ENCODE measurements at places on chromosomes 11 and 22.

DNA sequence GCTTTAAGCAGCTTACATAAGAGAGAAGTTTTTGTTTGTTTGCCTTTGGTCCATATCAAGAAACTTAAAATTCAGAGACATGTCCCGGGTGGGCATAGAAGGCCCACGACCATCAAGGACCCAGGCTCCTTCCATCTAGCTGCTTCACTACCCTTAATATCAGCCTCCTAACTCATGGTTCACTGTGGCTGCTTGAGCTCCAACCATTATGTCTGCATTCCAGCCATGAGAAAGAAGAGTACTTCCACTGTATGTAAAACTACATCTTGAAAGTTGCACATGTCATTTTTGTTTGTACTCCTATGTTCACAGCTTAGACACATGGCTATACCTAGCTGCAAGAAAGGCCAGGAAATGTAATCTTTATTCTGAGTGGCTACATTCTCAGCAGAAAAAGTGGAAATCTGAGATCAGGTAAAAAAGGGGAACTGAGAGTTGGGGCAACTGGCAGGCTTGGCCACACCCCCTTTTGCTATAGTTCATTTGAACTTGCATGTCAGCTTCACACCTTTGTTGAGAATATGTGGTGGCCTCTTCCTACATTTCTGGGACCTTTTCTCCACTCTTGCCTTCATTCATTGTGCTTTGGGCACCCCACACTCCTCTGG, 81.3 kb upstream of the TP53I11 start:
- DNase-seq = no peak

DNA sequence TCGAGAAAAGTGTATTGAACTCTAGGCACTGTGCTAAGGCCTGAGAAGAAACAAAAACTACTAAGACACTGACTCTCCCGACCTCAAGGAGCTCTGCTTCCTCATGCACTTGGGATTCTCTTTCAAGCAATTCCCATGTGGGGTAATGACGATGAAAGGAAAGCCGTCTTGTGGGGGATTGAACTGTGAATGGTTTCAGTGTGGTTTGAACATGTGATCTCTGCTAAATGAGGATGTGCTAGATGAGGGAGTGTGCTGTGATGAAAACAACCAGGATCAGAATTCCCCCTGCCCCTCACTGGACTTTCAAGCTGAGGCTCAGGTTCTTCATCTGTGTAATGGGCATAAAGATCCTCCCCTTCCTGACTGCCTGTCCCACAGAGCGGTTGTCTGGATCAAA, 74.9 kb downstream of the DEPDC5 start:
- no peak for DNase-seq

DNA sequence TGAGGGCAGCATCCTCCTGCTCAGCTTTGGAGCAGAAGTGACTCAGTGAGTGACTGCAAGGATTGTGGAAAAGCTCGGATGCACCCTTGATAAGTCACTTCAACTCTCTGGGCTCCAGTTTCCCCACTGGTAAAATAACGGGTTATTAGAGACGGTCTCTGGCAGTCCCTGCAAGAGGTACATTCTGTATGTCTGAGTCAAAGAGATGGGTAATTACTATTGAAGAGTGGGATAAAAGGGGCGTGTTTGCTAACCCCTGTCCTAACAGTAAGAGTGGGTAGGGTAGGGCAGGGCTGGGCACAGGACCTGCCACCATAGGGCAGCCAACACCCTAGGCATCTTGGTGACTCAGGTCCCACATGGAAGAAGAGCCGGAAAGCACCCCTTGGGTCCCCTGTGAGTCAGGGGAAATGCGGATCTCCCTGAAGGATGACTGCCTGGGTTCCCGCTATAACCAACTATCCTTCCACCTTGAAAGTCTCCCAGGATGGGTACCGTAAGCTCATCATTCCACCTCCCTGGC, 7.3 kb upstream of the AHNAK start:
- DNase-seq = no peak

- DNase-seq = peak; percentile 50
Observed at GRCh38 chr11:125404811-125405790, 91.0 kb downstream of the FEZ1 start.

DNA sequence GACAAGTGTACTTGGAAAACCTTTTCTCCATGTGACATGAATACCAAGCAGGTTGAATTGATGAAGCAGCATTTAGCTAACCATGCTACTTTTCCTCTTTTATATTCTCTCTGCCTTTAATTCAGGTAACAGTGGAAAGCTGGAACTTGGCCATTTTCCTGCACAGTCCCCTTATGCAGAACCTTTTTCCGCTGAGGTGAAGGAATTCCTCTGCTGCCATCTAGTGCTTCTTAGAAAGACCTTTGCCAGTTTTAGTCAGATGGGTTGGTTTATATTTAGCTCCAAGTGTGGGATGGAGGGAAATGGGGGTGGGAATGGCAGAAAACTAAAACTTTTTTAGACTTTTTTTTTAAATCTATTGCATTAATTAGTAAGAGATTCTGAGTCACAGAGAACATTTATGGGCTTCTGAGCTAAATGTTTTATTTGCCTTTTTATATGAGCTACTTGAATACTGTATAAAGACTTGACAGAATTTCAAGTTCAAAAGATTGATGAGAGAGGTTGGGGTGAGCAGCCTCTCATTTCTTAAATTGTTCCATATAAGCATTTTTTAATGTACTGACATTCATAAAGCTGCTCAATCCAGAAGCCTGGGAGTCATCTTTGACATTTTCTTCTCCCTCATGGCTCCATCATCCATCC, 153.9 kb upstream of the ZC3H12C start:
- DNase-seq = peak; percentile 86

DNA sequence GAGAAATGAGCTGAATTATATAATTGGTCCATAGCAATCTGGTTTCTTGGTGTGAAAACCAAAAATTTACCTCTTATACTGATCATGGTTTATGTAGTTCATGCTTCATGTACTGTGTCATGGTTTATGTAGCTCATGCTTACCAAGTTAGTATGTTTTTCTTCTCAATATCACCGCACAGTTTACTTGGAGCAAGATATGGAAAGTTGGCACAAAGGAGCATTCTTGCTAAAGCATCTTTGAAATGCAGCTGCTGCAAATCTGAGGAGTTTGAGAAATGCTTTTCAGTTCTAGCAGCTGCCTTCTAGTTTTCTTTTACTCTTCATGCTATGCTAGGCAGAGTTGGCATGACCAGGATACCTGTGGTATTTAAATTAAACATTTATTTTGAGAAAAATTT, 4.5 kb downstream of the OR10G7 start:
- no peak for DNase-seq

- DNase-seq = no peak
Observed at GRCh38 chr11:1041149-1041467, 4.6 kb upstream of the MUC6 start.

DNA sequence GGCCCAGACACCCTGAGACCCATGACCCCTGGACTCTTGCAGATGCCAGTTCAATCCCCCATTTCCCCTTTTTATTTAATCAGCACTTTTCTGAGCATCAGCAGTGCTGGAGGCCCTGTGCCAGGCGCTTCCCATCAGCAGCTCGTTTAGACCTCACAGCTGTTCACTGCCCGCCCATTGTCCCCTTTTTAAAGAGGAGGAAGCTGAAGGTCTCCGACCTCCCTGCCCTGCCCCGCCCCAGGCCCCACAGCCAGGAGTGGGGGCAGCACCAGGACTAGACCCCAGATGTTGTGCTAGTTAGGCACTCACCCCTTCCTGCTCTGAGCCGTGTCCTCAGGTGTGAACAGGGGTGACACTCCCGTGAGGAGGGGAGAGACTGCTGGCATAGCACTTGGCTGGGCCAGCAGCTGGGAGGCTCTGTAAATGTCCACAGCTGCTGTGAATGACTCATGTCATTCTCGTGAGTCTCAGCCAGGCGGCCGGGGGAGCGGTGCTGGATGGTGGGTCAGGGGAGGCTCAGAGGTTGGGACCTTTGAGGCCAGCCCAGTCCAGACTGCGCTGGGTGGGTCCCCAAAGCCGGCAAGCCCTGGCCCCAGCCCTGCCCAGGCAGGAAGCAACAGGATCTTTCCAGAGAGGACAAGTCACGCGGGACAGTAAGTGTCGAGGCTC, 19.9 kb downstream of the EMID1 start:
- DNase-seq = no peak

DNA sequence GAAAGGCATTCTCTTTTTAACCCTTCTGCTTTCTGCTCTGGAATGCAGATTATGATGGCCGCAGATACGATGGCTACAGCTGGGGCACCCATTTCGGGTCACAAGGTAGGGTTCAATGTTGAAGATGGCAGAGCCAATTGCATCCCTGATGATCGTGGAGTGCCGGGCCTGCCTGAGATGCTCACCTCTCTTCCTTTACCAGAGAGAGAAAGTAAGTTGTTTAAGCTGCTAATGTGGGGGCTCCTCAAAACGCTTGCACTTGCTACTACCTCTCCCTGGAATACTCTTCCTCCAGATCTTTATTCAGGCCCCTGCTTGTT, 50.8 kb upstream of the PRDM11 start:
- DNase-seq = no peak

- no peak for DNase-seq
Observed at GRCh38 chr11:27312110-27312509, 50.9 kb downstream of the CCDC34 start.

GRCh38 chr11:67614730-67615714, 8.3 kb downstream of the NDUFV1 start:
- no peak for DNase-seq

DNA sequence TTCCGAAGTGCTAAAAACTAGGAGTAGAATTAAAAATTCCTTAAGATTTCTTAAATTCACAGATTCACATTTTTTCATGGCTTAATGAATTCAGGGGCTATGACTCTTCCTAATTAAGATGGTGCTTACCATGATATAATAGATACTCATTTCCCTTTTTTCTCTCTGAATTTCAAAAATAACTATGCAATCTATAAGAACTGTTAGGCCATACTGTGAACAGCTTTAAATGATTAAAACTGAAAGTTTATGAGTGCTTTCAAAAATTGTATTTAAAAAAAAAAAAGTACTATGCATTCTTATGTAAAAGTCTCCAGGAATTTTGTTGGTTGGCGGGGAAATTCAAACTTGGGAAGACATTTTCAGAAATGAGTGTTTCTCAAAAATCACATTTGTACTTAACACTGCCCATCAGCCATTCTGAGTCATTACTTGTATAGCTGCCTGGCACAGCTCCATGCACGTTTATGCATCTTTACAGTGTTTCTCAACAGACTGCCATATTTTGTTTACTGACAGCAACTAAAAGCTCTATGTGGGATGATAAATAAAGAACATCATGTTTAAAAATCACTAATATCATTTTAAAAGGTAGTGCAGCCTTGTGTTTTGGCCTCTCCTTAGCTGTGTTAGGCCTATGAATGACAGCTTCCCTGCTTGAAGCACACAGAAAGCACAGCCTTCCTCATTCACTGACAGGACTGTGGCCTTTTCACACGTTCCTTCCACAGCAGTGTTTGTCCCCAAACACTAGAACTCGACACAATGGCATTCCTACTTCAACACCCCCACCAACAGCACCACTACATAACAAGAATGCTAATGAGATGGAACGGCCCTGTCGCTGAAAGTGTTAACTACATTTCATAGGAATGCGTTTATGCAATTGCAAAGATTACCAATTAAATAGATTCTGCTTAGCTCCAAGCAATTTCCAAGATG, 131.4 kb downstream of the DCDC1 start:
- DNase-seq = no peak

DNA sequence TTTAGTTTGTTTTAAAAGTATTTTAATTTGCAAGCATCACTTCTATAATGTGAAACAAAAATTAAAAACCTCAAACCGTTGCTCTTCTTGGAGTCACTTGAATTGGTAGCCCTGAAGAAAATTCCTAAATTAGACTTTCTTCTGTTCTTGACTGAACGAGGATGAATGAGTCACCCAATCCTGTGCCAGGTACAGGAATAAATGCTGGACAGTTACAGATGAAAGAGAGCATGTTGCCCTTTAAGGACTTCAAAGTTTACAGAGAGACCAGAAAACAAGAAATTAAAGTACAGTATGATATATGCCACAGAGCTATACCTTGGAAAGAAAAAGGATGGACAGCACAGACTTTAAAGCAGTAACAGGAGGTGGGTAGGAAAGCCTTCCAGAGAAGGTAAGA, 41.3 kb upstream of the CXCR5 start:
- DNase-seq = no peak

DNA sequence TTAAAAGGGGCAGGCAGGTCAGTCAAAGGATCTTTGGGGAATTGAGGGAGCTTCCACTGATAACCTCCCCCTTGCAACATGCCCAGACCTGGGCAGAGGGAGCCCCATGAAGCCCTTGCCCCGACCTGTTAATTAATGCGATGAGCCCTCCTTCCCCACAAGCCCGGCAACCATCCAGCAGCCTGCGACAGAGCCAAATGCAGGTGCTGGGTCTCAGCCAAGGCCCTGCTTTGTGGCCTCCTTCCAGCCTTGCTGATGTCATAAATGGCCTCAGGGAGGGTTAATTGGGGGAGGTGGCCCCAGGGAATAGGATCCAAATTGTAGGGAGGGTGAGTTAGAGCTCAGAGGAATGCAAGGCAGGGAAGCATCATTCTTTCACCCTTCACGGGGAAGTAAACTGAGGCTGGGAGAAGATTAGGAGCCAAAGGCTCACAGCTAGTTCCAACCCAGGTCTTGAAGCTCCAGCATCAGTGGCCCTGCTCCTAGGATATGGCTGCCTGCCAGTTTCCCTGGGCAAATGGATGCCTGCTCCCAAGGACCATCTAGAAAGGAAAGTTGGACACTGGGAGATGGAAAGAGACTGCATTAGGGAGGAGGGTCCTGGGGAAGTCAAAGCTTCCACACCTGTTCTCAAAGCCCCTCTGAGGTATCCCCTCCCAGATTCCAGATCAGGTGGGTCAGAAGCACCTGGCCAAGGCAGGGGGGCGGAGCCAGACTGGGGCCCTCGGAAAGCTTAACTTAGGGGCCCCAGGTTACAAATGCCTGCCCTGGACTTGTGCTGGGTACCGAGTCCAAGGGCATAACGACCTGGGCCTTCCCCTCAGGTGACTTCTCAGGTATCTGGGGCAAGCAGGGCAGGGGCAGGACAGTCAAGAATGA, 34.1 kb downstream of the LMO1 start:
- DNase-seq = peak; percentile 73

DNA sequence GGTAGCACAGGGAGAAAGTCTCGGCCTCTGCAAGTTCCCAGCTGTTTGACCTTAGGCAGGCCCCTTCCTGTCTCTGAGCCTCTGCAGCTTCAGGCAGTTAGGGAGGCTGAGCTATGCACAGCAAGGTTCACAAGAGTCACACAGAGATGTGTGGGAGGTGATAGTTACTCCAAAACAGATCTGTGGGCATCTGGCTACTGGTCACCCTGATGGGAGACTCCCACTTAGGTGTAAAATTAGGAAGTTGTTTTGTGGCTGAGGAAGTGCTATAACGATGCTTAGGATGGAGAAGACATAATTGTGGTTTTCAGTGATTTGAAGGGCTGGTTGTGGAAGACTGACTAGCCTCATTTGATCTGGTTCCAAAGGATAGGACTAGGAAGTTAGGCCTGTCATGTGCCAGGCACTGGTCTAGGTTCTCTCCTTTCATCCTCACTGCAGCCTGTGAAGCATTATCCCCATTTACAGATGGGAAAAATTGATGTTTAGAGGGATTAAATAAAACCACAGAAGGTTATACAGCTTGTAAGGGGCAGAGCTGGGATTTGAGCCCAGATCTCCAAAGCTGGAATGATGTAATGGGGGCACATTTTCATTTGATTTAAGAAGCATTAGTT, 13.5 kb downstream of the ACO2 start:
- no peak for DNase-seq

Measured in NCI-H345 (cell line).